ENCODE measurements at places on chromosomes 13 and 19. TPM values are rescaled to one million over a fixed set of nuclear protein-coding genes. Genes with fewer than 3 reads are reported as not detected.

Gene PLPPR3
- 63.7 TPM for total RNA-seq

Gene CIC
- total RNA-seq: 67.4 TPM

GRCh38 chr13:50511877-50512341 lies 331.6 kb downstream of the DLEU7 start:
- no peak for DNase-seq

DNA sequence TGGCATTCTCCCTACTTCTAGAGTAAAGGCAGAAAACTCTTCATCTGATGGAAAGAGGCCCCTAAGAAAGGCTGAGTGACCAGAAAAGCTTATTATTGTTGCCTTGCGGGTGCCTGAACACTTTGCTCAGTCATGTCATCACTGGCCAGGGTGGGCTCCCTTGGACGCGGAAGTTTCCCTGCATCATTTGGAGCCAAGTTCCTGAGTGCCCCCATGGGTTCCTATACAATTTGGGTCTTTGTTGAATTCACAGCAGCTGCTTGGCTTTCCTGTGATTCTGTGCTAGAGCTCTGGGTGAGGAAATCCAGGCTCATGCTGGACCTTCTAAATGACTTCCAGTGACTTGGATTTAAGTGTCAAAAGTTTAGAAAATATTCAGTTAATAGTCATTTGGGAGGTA lies 232.9 kb downstream of the LHFPL6 start:
- DNase-seq: no peak

GRCh38 chr19:1445185-1445931 lies 4.6 kb upstream of the APC2 start:
- DNase-seq: no peak

- no peak for DNase-seq
These were observed 955.4 kb downstream of the EFNB2 start for GRCh38 chr13:105579821-105580710.

DNA sequence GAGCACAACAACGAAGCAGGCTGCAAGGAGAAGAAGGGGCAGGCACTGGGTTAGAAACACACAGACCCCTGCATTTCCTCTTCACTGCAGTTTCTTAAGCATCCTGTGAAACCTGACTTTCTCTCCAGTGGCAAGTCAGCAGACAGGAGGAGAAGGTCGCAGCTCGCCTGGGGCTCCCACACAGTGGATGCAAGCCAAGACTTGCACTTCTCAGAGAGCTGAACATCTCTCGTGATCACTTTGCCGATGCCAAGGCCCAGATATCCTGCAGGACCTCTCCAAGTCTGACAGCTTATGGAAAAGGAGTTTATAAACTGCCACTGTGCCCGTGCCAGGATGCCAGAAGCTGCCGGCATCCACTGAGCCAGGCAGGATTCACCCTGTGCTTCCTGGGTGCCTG lies 18.4 kb downstream of the TMEM272 start:
- DNase-seq: no peak

DNA sequence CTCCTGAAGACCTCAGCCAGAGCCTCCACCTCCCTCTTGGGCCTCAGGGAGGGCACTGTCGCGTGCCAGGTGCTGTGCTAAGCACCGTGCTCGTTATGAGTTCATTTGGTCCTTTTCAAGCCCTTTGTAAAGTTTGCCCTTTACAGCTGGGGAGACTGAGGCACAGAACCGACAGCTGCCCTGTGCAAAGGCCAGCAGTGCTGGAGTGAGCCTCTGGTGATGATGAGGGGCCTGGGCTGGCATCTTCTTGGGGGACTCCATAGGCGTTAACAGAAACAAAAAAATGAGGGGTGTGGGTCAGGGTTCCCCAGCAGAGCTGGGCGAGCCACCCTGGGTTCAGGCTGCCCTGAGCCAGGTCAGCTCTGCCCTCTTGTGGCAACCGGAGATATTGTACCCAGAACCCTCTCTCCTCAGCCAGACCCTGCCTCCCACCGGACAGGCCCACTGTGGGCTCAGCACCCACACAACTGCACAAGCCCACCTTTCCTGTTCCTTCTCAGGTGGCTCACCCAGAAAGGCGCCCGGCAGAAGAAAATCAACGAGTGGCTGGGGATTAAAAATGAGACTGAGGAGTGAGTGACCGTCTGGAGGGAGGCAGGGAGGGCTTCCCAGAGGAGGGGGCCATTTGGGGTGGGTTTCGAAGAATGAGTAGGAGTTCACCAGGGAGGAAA lies 5.5 kb upstream of the IFI30 start:
- no peak for DNase-seq

- DNase-seq: no peak
These were observed 14.2 kb downstream of the CACNA1A start for GRCh38 chr19:13492128-13492527.

DNA sequence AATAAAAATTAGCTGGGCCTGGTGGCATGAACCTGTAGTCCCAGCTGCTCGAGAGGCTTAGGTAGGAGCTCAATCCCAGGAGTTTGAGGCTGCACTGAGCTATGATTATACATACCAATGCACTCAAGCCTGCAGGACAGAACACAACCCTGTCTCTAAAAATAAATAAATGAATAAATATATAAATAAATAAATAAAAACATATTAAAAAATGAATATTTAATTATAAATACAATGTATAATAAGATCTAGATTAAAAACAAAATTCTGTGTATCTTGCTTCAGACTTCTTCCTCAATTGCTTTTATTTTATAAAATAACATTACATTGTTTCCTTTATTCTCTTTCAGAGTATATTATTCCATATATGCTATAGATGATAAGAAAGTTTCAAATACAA lies 1964.1 kb downstream of the PCDH9 start:
- DNase-seq: no peak
